ENCODE measurements at places on chromosomes 16 and 17.

DNA sequence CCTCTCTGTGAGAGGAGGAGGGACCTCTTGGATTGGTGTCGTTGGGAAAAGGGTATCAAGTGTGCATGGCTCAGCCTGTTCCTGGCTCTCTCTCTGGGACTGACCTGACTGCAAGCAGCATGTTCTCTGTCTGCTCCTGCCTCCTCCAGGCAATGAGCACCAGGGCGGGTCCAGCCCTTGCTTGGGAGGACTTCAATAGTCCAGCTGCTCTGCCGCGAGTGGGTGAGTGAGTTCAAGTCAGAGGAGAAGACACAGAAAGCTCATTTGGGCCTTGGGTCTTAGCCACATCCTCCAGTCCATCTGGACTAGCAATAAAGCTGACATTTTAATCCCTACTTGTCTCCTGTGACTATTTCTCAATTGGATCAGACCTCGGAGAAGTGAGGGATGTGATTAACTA, 25.2 kb upstream of the TNS4 start:
- DNase-seq, result no peak

DNA sequence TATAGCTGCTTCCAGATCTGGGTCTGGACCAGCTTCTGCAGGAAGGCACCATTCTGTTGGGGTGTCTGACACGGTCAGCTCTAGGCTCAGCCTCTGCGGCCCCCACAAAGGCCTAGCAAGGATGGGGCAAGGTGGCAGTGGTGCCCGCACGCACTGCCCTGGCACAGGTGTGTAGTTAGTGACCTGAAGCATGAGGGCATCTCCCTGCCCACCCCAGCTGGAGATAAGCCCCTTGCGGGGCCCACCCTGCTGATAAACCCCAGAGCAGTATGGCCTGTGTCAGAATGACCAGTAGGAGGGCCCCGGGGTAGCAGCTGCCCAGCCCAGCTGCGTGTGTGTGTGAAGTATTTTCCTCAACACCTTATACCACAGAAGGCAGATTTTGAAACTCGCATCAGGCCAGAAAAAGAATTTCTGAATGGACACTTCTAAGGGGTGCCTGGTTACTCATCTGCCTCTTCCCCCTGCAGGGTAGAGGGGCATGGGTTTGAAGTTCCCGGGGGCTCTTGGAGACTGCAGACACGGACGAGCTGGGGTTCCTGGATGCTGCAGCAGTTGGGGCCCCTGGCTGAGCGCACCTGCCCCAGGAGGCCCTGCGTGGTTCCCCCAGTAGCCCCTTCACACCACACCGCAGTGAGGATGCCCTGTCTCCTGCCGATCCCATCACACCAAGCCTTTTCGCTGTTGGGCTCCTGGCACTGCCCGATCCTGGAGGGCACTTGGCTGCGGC, 4.5 kb downstream of the ARHGDIA start:
- no peak for DNase-seq

DNA sequence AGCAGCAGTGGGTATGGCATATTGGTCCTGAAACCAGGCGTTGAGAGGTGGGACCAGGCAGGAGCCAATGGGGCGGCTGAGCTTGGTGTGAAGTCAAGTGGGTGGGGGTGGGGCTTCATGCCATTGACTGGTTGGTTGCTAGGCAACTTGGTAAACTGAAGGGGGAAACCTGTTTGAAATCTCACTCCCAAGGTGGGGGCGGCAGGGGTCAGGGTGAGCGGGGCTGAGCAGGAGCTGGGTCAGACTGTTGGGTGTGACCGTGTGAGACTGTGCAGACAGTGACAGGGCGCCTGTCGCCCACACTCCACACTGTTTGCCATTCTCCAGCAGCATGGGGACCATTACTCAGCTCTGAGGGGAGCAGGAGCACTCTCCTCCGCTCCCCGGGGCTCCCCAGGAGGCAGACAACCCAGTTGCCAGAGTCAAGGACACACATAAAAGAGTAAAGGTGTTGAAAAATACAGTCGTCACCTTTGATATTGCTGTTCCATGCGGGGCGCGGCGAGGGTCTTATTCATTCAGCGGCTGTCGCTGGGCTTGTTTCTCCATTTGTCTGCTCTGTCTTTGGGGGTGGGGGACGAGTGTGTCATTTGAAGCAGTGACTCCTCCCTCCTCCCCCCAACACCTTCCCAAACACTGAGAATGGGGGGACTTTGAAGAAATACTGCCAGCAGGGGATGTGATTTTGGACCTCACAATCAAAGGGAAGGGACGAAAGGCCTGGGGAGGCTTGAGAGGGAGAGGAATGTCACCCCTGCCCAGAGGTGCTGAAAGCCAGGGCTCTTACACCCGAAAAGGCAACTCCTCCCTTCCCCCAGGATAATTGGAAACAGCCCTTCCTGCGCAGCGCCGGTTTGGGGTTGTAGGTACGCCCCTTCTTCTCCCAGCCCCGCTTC, 1.2 kb upstream of the EFNB3 start:
- no peak for DNase-seq

GRCh38 chr16:83253521-83253920, 554.3 kb upstream of the HSBP1 start:
- no peak for DNase-seq

GRCh38 chr17:27390540-27390939, 65.7 kb upstream of the KSR1 start:
- DNase-seq, result no peak

DNA sequence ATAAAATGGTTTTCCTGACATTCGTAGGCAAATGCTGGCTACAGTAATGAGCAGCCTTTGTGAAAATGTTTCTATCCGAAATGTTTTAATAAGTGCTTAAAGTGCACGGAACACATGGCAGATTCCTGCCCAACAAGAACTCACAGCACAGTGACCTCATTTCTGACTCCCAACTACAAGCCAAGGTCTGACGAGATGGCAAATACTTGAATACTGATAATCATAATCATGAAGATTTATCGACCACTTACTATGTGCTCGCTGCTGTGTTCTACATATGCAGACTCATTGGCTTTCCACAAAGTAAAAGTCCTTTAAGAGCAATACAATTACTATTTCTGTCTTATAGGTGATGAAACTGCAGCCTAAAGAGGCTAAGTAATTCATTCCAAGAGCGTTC, 238.1 kb upstream of the CDH5 start:
- DNase-seq, result no peak

All from suppressor macrophage (primary cell).